ENCODE measurements at places on chromosomes 12 and 14.

GRCh38 chr12:116637589-116638150, 78.5 kb downstream of the MAP1LC3B2 start:
- DNase-seq: no peak

- DNase-seq: no peak
Observed at GRCh38 chr14:71960494-71961353, 28.5 kb downstream of the RGS6 start.

- DNase-seq: no peak
Observed at GRCh38 chr12:125124320-125124966, 59.2 kb downstream of the AACS start.

GRCh38 chr12:57010627-57011247, 4.4 kb upstream of the ZBTB39 start:
- DNase-seq: no peak

DNA sequence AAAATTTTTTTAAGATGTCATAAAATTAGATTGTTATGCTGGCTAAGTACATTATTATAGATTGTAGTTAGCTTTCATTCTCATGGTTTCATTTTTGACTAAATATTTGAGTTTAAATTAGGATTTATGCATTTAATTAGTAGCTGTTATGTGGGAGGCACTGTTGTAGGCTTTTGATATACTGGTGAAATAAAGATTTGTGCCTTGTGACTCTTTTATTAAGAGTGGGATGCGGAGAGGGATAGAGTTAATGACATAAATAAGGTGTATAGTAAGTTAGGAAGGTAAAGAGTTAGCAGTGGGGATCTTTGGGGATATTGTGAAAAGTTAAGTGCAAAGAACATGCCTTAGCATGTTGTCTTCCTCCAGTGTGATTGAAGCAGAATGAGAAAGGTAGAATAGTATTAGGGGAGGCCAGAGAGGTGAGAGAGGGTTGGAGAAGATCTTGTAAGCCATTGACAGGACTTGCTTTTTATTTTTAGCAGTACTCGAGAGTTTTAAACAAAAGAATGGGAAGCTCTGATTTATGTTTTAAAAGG, 8.8 kb downstream of the ARHGAP5 start:
- no peak for DNase-seq

DNA sequence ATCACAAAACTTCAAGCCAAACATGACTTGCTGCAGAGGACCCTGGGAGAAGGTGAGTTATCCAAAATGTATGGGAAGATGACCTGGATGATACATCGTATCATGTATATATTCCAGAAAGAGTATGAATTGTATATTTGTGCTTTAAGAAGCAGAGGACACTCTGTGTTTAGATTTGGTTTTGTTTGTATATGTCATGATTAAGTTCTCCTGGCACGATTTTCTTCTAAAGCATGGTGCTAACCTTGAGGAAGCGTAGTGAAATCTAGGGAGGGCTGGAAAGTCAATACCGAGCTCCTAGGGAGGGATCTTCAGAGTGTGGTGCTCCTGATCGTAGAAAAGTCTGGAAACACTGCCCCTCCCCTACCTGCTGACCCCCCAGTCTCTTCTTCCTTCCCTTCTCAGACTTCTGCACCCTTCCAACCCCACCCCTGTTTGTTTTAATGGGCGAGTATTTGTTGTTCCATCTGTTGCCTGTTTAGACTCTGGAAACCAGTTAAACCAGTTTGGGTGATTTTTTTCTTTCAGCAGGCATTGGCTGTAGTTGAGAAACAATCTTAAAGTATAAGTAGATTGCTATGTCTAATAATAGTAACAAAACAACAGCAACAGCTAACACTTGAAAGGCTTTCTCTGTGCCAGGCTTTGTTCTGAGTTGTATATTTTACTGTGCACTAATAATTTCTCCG, 141.6 kb downstream of the KICS2 start:
- no peak for DNase-seq

GRCh38 chr12:42541965-42542364, 47.6 kb downstream of the PRICKLE1 start:
- no peak for DNase-seq

DNA sequence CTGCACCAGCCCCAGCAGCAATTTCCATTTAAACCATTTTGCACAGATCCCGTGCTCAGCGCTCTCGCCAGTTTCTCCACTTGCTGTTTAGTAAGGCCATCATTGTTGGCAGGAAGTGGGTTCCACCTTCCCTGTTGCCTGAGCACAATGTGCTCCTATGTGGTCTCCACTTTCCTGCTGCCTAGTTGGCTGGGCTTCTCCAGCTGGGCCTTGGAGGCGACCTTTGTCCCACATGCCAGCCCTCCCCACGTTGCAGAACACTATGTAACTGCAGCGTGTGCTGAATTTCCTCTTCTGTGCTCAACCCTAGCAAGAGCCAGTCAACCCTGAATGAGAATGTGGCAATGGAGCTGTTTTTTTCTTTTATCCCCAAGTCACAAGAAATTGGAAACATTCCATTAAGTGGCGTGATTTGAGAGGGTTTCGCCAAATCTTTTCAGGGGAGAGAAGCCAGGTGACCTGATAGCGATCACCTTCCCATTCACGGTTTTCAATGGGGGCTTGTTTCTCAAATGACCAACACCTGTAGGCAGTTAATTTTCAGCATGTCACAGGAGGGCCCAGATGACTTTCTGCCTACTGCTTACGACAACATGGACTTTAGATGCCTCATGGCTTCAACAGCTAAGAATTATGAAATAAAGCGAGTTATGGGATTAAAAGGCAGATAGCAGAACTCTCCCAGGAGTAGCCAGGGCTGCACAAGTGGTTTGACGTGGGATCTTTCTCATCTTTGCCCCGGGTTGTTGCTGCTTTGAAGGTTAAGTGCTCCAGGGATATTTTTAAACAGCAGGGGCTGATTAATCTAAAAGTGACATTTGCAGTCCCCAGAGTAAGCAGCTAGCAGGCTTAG, at the start of gene ACACB:
ACACB (plus strand) TSS at position 830 of the 853 bp plus-strand sequence. CDS start 22,819 bp downstream, outside the sequence.
- no peak for DNase-seq

- no peak for DNase-seq
Observed at GRCh38 chr12:91222746-91223145, 40.1 kb upstream of the DCN start.

- DNase-seq: no peak
Observed at GRCh38 chr12:80679346-80680131, 27.9 kb upstream of the MYF6 start.

- DNase-seq: peak; percentile 54
Observed at GRCh38 chr12:6280053-6280469, 30.4 kb upstream of the PLEKHG6 start.

DNA sequence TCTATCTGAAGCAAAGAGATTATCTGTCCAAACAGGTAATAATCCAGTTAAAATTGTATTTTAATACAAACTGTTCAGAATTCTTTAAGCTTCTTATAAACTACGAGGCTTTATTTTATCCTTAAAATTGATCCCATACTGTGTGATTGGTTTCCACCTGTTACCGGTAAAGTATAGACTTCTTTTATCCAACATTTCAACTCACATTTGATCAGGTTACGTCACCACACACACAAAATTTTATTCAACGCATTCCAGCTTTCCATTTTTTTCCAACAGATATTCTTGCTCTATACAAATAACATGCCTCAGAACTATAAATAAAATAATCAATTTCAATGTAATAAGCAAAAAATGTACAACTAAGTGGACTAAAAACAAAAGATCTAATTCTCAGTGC, 4.5 kb downstream of the NOVA1 start:
- no peak for DNase-seq

DNA sequence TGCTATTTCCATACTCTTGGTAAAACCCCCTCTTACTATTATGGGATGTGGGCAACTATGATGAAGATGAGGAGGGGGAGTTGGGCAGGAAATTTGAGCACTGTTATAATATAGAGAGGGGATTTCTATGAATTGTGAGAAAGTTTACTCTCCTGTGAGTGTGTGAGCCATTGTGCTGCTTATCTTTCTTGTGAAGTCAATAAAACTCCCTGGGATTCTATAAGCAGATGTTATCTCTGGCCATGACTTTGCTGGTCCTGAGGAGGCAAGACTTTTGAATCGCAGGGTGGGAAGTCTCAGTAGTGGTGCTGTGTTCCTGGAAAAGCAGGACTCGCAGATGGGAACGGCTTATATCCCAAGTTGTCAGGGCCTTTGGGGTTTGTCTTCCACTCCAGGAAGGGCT, 62.2 kb downstream of the EMP1 start:
- no peak for DNase-seq

DNA sequence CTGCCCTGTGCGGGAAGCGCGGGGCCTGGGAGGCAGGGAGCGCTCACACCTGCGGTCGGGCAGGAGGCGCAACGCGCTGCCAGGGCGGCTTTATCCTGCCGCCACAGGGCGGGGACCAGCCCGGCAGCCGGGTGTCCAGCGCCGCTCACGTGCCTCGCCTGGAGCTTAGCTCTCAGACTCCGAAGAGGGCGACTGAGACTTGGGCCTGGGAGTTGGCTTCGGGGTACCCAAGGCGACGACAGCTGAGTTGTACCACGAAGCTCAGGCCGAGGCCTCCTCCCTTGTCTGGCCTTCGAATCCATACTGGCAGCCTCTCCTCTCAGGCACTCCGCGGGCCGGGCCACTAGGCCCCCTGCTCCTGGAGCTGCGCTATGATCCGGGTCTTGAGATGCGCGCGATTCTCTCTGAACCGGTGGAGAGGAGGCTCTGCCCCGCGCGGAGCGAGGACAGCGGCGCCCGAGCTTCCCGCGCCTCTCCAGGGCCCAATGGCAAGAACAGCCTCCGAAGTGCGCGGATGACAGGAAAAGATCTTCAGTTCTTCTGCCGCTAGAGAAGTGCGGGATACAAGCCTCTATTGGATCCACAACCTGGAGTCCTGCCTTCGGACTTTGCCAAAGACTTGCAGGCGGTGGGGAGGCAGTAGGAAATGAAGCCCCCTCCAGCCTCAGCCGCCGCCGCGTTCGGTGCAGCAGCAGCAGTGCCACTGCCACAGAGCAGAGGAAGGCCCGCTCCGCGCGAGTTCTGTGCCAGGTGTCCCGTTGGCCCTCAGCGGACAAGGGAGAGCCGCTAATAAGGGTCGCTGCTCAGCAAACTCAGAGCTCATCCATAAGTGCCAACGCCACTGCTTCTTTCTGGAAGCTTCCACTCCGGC, 6.8 kb downstream of the SIX1 start:
- peak; percentile 43 for DNase-seq

DNA sequence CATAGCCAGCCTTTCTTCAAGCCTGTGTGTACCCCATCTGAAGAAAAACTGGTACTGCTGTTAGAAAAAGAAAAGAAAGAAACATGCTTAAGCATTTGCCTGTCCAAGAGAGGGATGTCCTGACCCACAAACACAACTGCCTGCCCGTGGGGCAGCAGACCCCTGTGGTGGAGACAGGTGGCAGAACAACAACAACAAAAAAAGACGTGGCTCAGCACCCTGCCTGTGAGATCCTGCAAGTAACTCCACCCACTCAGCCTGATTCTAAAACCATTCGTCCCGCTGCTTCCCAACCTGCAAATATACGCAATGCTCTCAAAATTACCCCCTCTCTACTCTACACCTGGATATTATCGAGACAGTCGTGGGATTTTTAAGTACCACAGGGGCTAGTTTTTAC, 64.9 kb upstream of the ZDHHC17 start:
- no peak for DNase-seq

- no peak for DNase-seq
Observed at GRCh38 chr12:125856896-125857295, 791.7 kb downstream of the AACS start.

DNA sequence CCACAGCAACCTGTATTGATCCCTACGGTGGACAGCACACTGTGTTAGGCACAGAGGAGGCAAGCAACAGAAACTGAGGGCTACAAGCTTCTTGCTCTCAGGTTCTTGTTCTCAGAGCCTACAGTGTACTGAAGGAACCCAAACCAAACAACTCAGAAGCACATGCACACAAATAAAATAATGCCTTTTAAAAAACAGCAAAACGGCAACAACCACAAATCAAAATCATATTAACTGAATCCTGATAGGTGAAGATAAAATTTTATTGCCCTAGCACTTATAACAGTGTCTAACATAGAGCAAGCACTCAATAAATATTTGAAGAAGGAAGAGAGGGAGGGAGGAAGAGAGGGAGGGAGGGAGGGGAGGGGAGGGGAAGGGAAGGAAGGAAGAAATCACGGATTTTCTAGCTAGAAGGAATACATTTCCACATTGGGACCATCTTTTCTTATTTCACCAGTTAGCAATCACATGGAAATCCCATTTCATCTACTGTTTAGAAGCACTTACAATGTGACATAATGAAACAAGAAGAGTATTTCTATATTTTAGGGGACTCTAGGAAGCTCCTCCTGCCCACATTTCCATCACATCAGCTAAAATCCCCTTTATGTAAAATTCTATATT, 27.2 kb downstream of the DMAC2L start:
- no peak for DNase-seq

DNA sequence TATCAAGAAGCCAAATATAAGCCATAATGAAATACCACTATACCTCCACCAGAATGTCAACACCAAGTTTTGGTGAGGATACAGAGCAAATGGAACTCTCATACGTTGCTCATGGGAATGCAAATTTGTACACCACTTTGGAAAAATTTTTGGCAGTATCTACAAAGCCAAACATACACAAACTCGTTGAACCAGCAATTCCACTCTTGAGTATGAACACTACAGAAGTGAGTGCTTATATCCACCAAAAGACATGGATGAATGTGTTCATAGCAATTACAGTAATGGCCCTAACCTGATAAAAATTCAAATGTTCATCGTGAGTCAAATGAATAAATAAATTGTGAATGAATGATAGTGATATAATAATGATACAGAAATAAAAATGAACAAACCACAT, 24.8 kb downstream of the C12orf71 start:
- no peak for DNase-seq

- no peak for DNase-seq
Observed at GRCh38 chr14:50979941-50980850, 35.9 kb upstream of the PYGL start.

DNA sequence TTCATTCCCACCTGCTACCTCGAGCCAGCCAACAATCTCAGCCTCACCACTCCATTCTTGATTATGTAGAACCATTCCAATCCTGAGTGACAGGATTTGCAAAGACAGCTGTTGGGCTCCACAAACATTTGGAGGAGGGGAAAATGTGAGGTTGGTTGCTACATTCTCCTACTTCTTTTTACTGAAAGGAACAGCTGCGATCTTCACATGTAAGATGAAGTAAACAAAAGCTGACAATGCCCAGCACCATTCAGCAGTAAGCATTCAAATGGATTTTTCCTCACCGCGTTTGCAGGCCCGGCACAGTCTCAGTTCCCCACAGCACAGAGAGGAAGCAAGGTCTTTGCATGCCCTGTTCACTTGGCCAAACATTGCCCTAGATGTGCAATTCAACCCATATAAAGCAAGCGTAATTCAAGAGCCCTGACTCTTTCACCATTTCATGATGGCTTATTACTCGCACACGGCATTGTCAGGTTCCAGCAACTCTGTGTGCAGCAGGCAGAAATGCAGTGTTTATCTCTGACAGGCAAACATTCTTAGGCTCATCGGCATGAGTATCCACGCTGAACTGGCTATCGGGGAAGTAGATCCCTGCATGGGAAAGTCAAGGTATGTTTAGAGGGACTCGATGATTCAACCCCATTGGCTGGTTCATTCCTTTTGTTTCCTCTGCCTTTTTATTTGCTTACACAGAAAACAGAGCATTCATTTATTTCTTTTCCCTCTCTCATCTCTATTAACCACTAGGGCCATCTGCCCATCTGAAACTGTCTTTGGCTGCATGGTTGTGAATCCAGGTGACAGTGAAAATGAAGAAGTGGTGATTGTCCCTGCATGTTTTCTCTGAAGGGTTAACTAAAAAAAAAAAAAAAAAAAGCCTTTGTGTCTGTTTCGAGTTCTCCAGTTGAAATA, 236.1 kb upstream of the PLEKHG7 start:
- no peak for DNase-seq

- no peak for DNase-seq
Observed at GRCh38 chr12:28135801-28136439, 54.3 kb upstream of the CCDC91 start.
